ENCODE measurements at places on chromosomes 16 and 17.

DNA sequence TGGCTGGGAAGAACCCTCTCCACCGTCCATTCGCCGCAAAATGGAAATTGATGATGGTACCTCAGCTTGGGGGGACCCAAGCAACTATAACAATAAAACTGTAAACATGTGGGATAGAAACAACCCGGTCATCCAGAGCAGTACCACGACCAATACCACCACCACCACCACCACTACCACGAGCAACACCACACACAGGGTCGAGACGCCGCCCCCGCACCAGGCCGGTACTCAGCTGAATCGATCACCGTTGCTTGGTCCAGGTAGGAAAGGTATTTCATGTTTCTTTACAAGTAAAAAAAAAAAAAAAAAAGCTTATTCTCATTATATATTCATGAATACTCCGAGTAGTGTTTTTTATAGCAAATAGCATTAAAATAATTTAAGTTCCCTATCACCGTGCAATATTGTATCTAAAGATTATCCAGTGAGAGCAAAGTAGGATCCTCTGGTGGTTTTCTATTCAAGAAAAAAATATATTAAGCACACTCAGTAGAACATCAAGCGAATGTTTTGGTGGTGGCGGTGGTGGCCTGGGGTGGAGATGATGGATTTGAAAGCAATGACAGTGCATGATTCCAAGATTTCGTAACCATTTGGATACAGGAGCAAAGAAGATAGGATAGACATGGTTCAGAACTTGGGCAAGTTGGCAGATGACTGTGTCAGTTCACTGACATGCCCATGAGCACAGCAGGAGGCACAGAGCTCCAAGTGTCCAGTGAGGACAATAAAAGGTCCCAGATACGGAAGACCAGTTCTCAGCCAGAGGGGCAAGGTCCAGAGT is 77.2 kb downstream of the TMC6 start:
- DNase-seq: no peak

- DNase-seq: no peak
Measured at GRCh38 chr17:43701318-43701743, 39.6 kb upstream of the MEOX1 start.

GRCh38 chr17:7177191-7177953 is 1.8 kb downstream of the ASGR1 start:
- DNase-seq: peak; percentile 13

DNA sequence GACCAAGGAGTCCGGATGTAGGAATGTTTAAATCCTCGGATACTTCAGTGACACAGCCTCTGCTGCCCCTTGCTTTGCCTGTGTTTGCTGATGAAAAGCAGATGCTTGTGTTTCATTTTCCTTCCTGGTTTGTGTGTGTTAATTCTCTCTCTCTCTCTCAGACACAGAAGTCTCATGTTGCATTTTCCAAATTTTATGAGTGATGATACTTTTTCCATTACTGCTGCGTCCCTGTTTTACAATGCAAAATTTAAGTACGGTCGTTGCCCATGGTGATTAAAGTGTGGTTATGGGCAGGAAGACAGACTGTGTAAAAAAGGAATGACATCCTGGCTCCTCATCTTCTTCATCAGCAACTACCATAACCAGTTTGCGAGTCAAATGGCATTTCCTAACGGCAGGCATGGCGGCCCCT is 5.7 kb downstream of the RMI2 start:
- DNase-seq: no peak

DNA sequence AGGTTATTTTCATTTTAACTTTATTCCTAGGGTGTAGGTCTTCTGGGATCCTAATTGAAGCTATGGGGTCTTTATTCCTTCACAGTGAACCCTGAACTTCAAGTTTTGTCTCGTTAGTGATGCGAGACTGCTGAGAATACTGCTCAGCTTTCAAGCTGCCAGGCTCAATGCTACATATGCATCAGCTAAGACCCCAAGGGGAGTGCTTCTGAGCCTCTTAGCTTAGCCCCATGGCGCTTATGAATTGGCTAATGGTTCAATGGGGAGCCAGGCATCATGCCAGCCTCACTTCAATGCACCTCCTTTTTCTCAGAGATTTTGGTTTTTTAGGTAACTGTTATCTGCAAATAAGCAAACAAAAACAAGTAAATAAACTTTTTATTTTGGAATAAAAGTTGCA is 94.1 kb upstream of the SIAH1 start:
- DNase-seq: no peak

DNA sequence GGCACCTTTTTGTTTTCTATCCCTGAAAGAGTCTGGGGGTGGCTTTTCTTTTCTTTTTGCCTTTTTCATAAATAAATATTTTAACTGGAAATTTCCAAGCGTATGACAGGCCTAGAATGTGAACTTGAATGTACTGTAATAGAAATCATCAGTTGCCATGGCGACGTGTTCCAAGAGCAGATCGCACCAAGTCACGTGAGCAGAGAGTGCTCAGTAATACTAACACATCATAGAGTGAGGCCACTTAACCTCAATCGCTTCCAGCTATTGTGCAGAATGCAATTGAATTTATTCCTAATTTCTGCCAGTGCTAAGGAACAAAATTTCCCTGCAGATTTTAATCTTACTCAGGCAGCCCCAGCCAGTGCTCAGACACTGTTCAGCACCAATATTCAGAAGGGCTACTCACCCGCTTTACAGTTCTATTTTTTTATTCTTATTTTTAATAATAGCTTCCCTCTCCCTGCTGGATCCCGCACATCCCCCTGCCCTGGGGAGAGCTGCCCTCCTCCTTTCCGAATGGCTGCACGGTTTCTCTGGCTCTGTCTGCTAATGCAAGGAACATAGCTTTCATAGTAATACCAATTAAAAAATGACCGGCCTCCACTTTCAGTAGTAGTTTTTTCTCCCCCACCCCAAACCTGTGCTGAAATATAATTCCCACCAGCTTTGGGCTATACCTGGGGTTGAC is 26.2 kb upstream of the PMFBP1 start:
- no peak for DNase-seq
